NCI-H2227 treated with DMSO at 0.1 percent for 48 hours (cell line): ENCODE measurements at places on chromosomes 1 and 21.

GRCh38 chr1:36306210-36306901 is at the start of gene SH3D21:
SH3D21 (plus strand) TSS chr1:36306368; CDS start chr1:36306421, 53 bp downstream.
- DNase-seq: peak; percentile 45

DNA sequence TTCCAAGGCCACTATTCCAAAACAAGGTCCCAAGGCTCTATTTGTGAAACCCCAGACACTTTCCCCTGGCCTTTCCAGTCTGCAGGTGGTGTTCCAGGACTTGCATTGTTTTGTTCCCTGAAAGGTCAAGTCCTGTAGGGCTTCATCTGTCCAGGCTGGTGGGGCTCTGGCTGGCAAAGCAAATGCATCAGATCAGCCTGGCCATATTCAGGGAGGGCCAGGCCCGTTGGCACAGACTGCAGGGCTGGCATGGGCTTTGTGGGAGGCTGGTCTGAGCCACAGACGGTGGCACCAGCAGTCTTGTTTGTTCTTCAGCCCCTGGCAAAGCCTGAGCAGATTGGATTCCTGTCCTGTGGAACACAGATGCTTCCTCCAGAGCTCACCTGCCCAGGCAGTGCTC is 93.0 kb downstream of the SPATA46 start:
- DNase-seq: no peak

DNA sequence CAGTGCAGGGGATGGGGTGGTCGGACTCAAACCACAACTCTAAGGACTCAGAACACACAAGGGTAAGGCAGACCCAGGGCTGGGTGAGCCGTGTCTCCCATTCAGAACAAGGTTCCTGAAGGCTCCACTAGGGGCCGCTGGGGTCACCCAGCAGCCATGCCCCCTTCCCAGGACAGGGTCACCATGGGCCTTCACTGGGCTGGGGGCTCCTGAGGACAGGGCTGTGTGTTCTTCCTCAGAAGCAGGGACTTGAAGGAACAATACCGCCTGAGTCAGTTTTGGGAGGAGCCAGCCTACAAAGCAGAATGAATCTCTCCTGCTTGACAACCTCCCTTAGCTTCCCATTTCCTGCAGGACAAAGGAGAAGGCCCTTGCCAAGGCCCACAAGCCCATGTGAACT is 15.4 kb downstream of the RIMS3 start:
- no peak for DNase-seq

DNA sequence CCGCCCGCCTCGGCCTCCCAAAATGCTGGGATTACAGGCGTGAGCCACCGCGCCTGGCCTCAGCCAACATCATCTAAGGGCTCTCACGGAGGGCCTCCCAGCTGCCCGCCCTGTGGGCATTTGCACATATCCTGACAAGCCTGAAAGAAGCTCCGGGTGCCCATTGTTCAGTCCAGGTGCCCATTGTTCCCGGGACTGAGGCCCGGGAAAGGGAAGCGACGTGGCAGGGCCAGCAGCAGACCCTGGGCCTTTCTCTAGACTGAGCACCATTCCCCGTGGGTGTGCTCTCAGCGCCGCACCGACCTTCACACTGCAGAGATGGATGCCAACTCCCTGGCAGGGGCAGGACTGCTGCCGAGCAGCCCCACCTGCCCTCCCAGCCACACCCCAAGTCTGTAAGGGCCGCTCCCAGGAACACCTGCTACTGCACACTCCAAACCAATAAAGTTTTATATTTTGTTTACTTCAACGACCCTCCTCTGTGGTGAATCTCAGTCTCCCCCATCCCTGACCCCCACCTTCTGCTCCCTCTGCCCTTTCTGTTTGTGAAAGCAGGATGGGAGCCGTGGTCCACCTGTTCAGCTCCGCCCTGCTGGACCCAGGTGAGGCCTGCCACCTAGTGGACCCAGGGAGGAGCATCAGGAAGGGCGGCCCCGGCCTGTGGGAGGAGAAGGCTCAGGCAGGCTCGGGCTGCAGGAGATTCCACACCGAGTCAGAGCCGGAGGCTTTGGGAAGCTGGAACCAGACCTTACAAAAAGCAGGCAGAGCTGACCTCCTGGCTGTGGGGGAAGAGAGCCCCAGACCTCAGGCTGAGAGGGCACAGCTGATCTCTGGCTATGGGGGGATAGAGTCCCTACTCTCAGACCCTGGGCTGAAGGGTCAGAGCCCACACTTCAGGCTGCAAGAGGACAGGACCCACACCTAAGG is 1.1 kb upstream of the TMEM82 start:
- DNase-seq: peak; percentile 64

DNA sequence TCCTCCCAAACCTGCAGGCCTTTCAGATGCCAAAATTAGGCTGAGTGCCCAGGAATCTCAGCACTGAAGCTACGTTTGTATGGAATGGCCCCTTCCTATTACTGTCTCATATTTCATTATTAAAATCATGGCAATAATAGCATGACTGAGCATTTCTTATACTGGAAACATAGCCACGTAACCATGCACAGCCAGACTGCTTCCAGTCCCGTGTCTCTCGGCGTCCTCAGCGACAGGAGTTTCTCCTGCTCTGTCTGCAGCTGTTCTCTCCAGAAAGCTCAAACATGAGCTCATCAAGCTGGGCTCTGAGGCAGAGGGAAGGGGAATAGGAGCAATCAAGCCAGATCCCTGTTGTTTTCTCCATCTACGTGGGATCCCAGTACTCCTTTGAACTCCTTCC is 104.0 kb downstream of the CDC7 start:
- no peak for DNase-seq

DNA sequence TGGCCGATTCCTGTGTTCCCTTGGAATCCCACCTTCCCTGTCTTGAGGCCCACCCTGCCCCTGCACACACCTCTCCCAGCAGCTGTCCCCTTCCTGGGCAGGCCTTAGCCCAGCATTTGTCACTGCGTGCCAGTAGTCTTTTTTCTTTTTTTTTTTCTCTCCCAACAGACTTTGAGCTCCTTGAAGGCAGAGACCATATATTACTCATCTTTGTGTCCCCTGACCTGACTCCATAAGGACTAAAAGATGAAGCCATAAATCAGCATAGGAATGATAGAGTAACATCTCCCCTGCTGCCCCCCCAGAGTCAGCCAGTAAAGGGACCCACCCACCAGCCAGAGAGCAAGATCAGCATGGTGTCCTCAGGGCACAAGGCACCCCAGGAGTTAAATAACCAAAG is 27.4 kb downstream of the PIGM start:
- no peak for DNase-seq

GRCh38 chr1:26284597-26285347 is 4.9 kb downstream of the SH3BGRL3 start:
- no peak for DNase-seq

- DNase-seq: no peak
These were observed 26.4 kb downstream of the WLS start for GRCh38 chr1:68205794-68206358.

- DNase-seq: no peak
These were observed 2.1 kb upstream of the ITLN1 start for GRCh38 chr1:160887071-160887470.

DNA sequence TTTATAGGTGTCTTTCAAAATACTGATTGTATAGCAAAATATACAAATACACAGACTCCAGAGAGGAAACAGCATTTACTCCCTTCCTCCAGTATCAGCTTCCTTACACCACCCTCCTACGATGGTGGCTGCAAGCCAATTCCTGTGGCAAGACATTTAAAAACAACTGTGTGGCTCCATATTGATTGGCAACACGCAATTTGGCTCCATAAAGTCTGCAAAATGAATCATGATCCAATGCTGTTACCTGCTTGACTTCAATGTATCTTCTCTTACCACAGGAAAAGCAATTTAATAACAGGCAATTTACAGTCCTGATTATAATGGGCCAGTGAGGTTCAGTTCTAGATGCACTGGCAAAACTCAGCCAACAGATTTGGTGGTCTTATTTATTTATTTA is 19.7 kb upstream of the ATP6V1G3 start:
- peak; percentile 47 for DNase-seq

- DNase-seq: peak; percentile 77
These were observed 925 bp upstream of the ARHGEF10L start for GRCh38 chr1:17538428-17539117.
